ENCODE measurements at places on chromosomes 5 and 9.

- no peak for DNase-seq
Measured at GRCh38 chr9:89528540-89528939, 30.6 kb upstream of the SEMA4D start.

DNA sequence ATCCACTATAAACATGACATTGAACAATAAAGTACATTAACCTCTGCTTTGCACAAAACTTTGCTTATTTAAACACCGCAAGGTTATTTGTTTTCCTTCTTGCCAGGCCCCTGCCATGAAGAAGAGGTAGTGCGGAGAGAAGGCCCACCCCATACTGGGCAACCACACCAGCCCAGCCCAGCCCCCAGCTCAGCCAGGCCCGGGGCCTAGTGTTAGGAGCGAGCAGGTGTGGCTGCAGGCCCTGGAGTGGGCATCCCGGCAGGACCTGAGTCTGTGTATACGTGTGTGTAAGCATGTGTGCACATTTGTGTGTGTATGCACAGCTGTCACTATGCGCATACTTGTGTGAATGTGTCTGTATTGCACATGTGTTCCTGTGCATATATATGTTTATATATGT lies 90.4 kb upstream of the MVB12B start:
- no peak for DNase-seq

GRCh38 chr5:54725391-54726280 lies 208.1 kb downstream of the SNX18 start:
- DNase-seq, result no peak

DNA sequence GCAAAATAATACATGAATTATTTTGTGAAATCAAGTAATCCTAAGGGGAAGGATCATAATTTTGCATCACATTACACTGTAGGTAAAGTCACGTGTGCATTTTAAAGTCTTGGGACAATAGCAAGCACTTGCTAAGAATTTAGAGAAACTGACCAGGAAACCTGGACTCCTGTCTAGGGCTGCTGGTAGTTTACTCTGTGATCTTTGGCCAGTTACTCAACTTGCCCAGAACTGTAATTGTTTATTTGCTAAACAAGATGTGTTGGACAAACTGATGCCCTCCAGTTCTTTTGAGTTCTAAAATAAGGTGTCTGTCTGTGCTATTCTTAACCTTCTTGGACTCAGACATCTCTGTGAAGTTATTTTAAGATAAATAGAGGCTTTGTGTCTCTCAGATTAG lies 594.8 kb upstream of the DMAC1 start:
- DNase-seq, result no peak

DNA sequence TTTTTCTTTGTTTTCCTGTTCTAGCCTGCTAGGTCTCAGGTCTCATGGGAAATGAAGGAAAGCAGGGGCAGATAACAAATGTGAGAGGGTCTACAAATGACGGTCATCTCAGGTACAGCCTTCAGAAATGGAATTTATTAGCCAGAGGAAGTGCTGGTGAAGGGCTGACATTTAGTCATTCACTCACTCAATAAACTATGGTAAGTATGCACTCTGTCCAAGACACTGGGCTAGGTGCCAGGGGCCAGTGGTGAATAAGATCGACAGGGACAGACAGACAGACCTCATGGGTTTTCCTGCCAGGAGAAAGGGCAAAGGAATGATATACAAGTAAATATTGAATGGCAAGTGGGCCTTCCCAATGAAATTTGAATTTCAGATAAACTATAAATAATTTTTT lies 6.3 kb downstream of the PDE6A start:
- no peak for DNase-seq

- no peak for DNase-seq
Measured at GRCh38 chr5:124995421-124995820, 249.0 kb upstream of the ZNF608 start.

- DNase-seq, result no peak
Measured at GRCh38 chr5:50655067-50655809, 11.2 kb upstream of the PARP8 start.

DNA sequence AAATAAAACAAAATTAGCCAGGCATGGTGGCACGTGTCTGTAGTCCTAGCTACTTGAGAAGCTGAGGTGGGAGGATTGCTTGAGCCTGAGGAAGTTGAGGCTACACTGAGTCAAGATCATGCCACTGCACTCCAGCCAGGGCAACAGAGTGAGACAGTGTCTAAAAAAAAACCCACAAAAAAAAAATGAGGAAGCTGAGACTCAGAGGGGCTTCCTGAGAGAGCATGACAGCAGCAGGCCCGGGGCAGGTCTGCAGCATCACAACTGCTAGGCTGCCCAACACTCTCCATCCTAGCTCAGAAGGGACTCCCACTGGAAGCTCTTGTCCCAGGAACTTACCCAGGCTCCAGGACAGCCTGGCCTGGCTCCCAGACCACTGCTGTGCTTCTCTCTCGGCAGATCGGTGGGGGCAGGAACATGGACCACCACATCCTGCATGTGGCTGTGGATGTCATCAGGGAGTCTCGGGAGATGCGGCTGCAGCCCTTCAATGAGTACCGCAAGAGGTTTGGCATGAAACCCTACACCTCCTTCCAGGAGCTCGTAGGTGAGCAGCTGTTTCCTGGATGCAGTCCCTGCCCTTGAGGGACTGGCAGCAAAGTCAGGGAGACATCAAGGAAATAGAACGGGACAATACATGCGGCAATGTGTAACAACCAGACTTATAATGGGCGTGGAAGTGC lies 19.1 kb downstream of the PTGS1 start:
- DNase-seq, result no peak

GRCh38 chr9:104831681-104832080 lies 67.8 kb downstream of the NIPSNAP3B start:
- DNase-seq, result no peak

- no peak for DNase-seq
Measured at GRCh38 chr5:150948539-150948938, 43.8 kb upstream of the ZNF300 start.

- no peak for DNase-seq
Measured at GRCh38 chr9:35179347-35180280, 17.8 kb downstream of the UNC13B start.

GRCh38 chr5:68333649-68334552 lies 118.3 kb downstream of the PIK3R1 start:
- DNase-seq, result no peak

DNA sequence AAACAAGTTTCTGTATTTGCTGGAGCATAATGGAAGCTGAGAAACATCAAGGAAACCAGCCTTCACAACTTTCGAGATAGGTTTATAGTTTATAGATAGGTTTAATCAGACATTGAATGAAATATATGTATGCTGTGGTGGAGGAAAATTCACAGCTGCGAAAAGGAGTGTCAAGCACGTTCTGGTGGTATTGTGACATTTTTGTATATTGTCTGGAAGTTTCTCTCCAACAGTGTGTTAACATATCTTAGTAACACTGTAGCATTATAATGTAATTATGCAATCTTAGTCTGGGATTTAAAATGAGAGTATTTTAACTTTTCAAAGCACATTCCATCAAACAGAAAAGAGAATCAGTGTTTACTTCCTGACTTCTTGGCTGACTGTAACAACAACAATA lies 50.0 kb downstream of the FCHO2 start:
- DNase-seq, result no peak

DNA sequence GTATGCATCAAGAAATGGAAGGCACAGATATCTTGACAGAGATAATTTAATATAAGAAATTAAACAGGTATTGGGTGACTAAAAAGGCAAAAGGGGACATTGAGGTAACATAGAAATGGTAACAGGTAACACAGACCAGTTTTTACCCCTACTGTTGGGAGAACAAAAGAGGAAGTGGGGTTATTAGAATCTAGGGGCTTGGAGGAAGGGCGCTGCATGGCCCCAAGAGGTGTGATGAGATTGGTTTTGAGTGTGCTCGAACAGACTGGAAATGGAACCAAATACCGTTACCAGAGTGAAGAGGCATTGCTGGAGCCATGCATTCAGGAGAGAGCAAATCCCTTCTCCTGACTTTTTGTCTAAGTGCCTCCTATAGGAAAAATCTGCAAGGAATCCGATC lies 193.9 kb downstream of the ALDH1A1 start:
- DNase-seq, result no peak

- DNase-seq, result no peak
Measured at GRCh38 chr9:106883030-106883429, 20.1 kb downstream of the ZNF462 start.
